ENCODE measurements at places on chromosomes 3 and 15.
A peak's percentile ranks its signal among the peaks of the same experiment; 100 is the strongest.

DNA sequence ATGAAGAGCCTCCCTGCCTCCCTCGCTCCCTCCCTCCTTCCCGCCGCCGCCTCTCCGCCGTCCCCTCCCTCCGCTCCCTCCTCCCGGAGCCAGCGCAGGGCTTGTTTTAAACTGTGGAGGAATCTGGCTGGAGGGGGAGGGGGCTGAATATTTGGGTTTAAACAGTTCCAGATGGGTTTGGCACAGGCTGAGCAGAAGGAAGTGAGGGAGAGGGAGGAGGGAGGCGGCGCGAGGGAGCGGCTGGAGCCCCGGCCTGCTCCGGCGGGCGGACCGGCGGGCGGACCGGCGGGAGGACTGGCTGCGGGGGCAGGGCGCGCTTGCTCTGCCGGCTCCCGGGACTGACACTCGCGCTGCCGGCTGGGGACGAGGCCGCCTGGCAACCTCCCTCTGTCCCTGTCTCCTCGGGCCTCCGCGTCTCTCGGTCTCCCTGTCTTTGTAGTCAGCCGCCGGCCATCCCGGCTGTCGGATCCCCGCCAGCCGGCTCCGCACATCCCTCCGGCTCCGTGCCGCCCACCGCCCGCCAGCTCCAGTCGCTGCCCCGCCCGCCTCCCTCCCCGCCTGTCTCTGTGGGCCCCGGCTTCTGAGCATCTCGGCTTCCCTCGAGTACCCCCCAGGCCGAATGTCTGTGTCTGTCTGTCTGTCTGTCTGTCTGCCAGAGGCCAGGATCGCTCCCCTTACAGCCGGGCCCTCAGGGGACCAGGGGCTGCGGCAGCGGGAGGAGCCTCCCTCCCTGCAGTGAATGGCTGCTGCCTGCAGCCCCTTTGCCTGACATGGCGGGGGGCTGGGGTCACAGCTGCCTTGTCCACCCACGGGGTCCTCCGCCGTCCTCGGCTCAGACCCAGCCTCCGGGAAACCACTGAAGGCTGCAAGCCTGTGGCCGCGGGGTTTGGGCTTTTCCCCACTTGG, 7.6 kb downstream of the EPHB3 start:
- peak; percentile 73 for DNase-seq

GRCh38 chr3:140420621-140421357, 257.1 kb upstream of the TRIM42 start:
- DNase-seq, result no peak

GRCh38 chr3:44893097-44893496, 18.7 kb downstream of the TGM4 start:
- DNase-seq, result no peak

- DNase-seq, result no peak
Observed at GRCh38 chr3:190070622-190071347, 49.9 kb downstream of the P3H2 start.

GRCh38 chr3:52429779-52430415, 15.0 kb downstream of the SEMA3G start:
- no peak for DNase-seq

DNA sequence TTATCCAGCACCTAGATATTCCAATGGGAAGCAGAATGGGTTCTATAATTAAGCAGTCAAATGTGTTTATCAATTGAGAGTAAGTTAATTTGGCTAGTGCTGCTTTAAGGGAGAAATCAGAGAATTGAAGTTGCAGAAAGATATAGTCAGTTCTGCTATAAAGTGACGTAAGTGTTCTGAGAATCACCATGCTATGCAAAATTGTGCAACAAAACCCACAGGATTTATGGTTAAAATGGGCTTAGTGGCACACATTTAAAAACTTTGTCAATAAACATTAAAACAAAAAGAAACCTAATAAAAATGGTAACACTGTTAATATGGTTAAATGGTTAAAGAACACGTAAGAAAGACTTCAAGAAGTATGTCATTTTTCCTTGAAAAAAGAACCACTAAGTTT, 74.5 kb downstream of the TMEM108 start:
- no peak for DNase-seq

- no peak for DNase-seq
Observed at GRCh38 chr3:188470508-188471130, 316.7 kb downstream of the LPP start.

- no peak for DNase-seq
Observed at GRCh38 chr3:122232485-122232884, 49.0 kb downstream of the CASR start.

- DNase-seq, result no peak
Observed at GRCh38 chr3:5055357-5056110, 66.6 kb upstream of the ARL8B start.

- peak; percentile 47 for DNase-seq
Observed at GRCh38 chr15:64686130-64686735, 89.2 kb downstream of the RBPMS2 start.

GRCh38 chr3:49803465-49804140, 542 bp downstream of the INKA1 start:
- DNase-seq, result peak; percentile 45

DNA sequence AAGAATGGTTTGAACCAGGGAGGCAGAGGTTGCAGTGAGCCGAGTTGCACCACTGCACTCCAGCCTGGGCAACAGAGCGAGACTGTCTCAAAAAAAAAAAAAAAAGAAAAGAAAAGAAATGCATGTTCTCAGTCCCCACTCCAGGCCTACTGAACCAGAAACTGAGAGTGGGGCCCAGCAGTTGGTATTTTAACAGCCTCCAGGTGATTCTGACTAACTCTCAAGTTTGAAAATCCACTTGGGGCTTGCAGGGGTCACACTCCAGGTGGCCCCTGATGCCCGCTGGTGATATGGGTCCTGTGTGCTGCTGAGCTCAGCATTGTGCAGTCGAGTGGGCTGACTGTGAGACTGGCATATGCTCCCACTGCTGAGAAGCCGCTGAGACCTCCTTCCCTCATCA, 133.7 kb upstream of the C2CD4B start:
- DNase-seq, result no peak

GRCh38 chr15:75646944-75647364, 758 bp upstream of the SNX33 start:
- no peak for DNase-seq

GRCh38 chr3:171900446-171900845, 57.3 kb downstream of the TMEM212 start:
- DNase-seq, result peak; percentile 16

DNA sequence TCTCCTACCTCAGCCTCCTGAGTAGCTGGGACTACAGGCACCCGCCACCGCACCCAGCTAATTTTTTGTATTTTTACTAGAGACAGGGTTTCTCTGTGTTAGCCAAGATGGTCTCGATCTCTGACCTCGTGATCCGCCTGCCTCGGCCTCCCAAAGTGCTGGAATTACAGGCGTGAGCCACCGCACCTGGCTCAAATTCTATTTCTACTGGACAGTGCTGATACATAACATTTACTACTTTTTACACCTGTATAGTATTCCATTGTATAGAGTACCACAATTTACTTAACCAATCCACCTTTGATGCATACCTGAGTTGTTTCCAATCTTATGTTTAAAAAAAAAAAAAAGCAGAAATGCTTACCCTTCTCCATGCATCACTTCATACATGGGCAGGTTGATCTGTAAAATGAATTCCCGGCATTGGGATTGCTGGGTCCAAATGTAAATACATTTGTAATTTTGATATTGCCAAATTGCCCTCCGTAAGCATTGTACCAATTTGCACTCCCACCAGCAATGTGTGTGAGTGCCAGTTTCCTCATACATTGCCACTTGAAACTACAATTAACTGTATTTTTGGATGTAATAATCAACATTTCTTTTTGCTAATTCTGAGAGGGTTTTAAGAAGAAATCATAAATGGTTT, 94.5 kb downstream of the NPTN start:
- no peak for DNase-seq

- DNase-seq, result no peak
Observed at GRCh38 chr3:1191026-1191425, 98.2 kb downstream of the CNTN6 start.

DNA sequence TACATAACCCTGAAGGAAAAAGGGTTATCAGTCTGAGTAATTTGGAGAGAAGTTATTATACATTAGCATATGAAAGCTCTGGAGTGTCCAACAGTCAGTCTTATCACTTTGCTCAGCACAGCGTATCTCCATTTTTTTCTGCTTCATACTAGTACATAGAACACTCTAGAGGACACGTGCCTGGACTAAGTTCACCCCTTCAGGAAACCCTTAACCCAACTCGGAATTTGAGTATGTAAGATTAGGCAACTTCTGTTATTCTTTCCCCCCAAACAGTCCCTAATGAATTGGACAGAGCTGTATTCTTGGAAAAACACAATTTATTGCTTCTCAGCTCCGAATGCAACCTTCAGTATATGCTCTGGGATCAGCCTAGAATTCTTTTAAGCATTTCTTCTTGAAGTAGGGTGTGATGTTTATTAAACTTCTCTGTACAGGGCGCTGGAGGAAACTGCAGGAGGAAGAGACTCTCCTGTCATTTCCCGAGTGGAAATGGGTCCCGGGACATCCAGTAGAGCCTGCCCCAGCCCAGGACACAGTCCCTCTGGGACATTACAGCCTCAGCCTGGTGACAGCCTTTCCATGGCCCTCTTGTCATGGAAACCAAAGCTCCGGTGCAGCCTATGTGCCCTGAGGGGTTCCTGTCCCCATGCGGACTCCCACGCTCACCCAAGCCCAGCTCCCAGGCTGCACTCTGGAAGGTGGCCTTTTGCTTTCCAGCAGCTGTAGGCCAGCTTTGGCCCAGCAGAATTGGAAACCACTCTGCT, 37.3 kb upstream of the CMTM8 start:
- DNase-seq, result no peak

DNA sequence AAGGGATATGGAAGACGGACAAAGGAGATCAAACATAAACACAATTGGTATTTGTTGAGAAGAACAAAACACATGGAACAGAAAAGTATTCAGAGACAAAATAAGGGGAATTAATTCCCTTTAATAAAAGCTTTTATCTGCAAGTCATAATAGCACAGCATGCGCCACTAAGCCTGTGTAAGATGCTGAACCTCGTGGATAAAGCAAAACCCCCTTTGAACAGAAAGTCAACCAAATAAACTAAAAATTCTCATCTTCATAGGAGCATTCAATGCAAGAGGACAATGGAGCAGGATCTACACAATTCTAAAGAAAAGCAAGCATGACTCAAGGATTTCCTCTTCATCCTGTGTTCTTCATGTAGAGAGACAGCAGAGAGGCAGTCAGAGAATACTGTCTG, 274.3 kb upstream of the GOLGA6L4 start:
- DNase-seq, result no peak

Data from frontal cortex (tissue), 4 donors.